NCI-H510A treated with DMSO at 0.1 percent for 48 hours (cell line): ENCODE measurements at places on chromosomes 7 and 10.
A peak's percentile ranks its signal among the peaks of the same experiment; 100 is the strongest.

DNA sequence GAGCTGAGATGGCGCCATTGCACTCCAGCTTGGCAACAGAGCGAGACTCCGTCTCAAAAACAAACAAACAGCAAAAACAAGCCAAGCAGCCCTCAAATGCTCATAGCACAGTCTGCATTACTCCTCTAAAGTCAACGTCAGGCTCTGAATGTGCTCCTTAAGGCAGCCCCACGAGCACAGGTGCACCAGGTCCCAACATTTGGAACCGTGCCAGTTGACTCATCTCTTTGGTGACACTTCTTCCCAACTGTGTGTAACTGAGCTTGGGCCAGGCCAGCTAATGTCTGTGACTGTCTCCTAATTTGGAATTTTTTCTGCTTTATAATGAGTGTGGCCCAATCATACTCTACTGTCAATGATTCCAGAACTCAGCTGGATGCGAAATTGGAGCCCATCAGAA, 66.3 kb upstream of the EFCAB10 start:
- peak; percentile 34 for DNase-seq

- peak; percentile 13 for DNase-seq
Measured at GRCh38 chr7:26705567-26705966, 158.8 kb downstream of the SKAP2 start.

GRCh38 chr7:65907501-65908198, 34.8 kb downstream of the VKORC1L1 start:
- DNase-seq: no peak

- DNase-seq: no peak
Measured at GRCh38 chr10:3264161-3264761, 91.7 kb upstream of the PITRM1 start.

DNA sequence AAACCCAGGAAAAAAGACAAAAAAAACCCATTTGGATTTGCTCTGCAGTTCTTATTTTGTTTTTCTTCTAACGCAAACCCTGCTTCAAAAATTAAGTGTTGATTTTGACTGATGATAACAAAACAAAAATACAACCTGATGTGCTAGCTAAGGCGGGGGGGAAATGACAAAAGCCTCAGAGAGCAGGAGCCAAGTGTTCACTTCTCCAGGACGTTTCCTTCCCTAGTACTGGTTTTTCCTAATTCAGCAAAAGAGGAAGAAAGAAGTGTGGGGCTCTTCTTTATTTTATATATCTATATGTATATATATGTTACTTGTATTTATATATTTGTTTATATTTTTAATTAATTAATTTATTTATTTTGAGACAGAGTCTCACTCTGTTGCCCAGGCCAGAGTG, 28.0 kb downstream of the SNX10 start:
- DNase-seq: no peak

DNA sequence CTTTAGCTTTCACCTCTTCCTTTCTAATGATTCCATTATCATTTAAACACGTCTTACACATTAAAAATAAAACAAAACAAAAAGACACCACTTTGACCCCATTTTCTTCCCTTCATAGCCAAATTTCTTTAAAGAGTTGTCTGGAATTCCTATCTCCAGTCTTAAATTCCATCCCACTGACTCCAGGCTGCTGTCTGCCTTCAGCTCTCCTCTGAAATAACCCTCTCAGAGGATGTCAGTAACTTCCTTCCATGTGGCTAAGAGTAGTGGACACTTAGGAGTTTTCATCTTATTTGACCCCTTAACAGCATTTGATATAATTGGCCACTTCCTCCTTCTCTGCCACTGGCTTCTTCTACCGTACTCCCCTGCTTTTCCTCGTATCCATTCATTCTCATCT, 69.6 kb upstream of the MKX start:
- DNase-seq: no peak

- DNase-seq: no peak
Measured at GRCh38 chr7:2114052-2114451, 118.7 kb downstream of the MAD1L1 start.

- DNase-seq: no peak
Measured at GRCh38 chr10:99161165-99161564, 74.5 kb downstream of the HPSE2 start.

DNA sequence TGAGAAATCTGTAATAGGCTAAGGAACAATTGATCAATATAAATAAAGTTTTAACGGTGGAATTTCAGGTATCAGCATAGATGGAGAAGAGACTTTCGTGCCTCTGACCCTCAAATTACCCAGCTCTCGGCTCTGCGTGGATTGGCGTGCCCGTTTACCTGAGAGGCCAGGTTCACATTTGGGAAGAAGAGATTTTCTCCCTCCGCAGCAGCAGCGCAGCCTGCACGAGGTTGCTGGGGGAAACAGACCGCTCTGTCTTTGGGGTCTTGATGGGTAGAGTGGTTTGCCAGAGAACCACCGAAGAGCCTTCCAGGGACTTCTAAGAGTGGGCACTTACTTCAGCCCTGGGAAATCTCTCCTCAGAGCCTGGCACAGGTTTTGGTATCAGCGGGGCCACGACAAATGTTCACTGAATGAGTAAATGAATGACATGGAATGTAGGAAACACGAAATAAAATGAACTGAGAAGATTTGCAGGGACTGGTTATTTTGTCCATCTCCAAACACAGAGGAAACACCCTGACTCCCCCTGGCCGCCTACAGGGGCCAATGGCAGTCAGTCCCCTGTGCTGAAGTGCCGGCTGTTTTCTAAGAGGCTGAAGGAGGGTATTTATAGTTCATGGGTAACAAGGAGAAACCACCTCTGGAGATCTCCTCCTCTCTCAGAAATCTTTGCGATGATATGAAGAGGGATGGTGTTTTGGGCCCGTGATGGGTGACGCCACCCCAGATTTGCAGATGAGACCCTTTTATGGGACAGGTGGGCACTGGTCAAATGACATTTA, 338.5 kb downstream of the ADARB2 start:
- DNase-seq: no peak

- DNase-seq: no peak
Measured at GRCh38 chr7:128010391-128011127, 20.7 kb downstream of the LRRC4 start.

- peak; percentile 58 for DNase-seq
Measured at GRCh38 chr7:47470567-47471357, 111.1 kb downstream of the TNS3 start.

GRCh38 chr7:139543801-139544603, 20.5 kb downstream of the CLEC2L start:
- DNase-seq: no peak

- no peak for DNase-seq
Measured at GRCh38 chr7:141328290-141328689, 222.9 kb upstream of the AGK start.

DNA sequence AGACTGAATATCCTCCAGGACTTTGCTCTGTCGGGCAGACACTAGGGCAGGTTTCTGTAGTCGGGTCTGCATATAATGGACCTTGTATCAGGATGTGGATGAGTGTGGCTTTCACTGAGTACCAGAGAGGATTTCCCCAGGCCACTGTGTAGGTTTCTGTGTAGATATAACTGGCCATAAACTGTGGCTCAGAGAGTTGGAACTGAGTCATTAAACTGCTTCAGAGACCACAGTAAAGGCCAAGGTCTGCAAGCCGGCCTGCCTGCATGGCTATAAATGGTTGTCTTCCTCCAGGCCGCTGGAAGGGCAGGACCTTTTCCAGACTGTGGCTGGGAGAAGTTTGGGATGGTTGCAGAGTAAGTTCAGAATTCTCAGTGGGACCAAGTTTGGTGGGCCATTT, 16.9 kb downstream of the ZNF92 start:
- DNase-seq: no peak

DNA sequence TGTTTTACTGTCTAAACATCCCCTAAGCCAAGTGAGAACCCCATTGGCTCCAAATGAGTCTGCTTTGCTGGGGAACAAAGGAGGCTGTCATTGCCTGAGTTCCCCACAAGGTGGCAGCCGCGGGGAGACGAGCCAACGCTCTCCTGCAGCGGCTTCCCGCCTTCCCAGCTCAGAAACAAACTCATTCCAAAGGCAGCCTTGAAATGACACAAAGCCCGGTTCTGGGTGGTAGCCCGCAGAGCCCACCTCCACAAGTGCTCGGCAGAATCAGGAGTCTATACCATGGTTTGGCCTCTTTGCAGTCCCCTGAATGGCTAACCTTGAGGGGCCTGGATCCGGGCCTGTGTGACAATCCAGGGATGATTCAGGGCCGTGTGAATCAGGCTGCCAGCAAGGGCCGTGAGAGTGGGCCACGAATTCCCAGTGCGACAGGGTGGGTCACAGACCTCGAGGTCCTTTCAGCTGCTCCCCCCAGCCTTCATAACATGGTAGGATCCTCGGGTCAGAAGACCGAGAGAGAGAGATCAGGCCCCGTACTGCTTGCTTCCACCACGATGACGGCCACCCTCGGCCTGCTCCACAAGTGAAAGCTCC, 79.7 kb downstream of the DLG5 start:
- peak; percentile 75 for DNase-seq

GRCh38 chr7:139618482-139619366, 95.2 kb downstream of the CLEC2L start:
- no peak for DNase-seq

DNA sequence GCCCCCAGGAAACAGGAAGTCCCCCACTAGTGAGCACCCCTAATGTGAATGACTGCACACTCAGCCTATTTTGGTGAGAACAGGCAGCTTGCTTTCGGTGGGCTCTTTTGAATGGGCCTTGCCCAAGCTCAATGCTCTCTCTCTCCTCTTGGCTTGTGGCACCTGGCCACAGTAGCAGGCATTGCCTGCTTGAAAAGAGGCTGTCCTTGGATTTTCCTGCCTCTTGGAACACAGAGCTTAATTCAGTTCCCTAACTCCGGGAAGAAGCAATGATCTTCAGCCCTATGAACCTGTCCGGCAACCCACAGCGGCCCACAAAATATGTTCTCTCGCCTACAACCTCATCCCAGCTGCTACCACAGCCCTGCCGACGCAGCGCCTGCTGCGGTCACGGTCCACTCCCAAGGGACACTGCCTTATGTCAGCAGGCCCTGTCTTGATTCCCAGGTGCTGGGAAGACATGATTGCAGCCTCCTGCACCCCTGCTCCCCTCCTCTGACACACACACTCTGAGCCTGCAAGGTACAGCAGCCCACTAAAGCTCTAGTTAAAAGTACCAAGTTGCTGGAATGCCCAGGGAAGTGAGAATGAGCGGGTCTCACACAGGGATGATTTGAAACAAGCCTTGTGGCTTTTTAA, 715.5 kb upstream of the GALNT17 start:
- no peak for DNase-seq

DNA sequence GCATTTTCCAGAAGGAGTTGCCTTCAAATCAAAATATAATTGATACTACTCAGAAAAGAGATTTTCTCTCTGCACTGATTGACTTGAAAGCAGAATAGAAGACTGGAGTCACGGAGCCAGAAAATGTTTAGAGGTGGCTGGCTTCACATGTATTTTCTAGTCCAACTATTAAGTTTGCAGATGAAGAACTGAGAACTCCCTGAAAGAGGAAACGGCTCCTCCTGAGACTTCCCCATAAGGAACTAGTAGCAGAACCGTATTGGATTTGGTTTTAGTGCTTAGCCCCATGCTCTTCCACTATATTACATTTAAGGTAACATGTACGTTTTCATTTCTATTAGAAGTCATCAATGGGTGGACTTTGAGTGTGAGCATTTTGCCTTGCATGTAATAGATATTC, 946.3 kb downstream of the CNTNAP2 start:
- DNase-seq: no peak

DNA sequence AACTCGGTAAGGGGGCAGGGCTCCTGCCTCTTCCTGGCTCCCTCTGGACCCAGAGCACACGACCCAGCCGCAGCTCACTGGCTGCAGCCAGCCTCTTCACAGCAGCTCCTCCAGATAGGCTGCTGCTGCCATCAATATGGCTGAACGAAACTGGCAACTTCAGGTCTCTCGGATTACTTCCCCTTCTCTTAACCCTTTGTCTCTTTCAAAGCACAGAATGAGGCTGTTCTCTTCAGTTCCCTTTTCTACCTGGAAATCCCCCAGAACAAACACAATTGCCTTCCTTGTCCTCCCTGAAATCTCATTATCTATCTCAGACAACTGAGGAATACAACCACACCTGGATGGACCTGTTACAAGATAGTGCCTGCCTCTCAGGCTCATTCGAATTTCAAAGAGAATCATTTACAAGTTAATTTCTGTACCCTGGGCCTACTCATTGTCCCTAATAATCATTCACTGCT, 193.4 kb upstream of the MBL2 start:
- DNase-seq: no peak
